Cardiac fibroblast (primary cell): ENCODE measurements at places on chromosomes 16 and 17.

- DNase-seq: no peak
These were observed 180.8 kb downstream of the RBFOX1 start for GRCh38 chr16:7513429-7513828.

GRCh38 chr16:804193-805048 is 3.9 kb upstream of the GNG13 start:
- no peak for DNase-seq

- no peak for DNase-seq
These were observed 540.0 kb upstream of the SALL1 start for GRCh38 chr16:51691109-51691508.

DNA sequence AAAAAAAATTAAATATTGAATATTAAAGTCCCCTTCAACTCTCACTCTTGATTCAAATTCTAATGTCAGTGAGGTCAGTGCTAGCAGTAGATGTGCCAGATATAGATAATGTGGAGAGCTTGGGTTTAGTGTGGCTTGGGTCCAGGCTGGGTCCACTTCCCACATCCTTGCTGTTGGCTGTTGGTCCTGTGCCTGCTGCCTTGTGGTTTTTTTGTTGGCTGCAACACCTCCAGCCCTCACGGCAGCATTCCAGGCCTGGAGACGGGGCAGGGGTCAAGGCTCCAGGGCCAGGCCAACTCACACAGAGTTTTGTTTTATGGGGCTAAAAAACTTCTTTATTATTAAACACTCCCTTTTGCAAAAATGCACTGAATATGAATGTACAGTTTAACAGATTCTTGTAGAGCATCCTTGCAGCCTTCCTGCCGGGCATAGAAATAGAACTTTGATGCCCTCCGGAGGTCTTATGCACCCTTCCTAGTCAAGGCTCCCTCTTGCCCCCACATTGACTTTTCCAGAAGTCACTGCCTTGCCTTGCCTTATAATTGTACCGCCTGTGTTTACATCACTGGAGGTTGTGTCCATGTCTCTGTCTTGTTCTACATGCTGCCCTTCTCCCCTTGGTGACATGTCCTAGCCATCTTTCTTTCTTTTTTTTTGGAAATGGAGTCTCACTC is 25.5 kb upstream of the MYO15B start:
- DNase-seq: no peak

DNA sequence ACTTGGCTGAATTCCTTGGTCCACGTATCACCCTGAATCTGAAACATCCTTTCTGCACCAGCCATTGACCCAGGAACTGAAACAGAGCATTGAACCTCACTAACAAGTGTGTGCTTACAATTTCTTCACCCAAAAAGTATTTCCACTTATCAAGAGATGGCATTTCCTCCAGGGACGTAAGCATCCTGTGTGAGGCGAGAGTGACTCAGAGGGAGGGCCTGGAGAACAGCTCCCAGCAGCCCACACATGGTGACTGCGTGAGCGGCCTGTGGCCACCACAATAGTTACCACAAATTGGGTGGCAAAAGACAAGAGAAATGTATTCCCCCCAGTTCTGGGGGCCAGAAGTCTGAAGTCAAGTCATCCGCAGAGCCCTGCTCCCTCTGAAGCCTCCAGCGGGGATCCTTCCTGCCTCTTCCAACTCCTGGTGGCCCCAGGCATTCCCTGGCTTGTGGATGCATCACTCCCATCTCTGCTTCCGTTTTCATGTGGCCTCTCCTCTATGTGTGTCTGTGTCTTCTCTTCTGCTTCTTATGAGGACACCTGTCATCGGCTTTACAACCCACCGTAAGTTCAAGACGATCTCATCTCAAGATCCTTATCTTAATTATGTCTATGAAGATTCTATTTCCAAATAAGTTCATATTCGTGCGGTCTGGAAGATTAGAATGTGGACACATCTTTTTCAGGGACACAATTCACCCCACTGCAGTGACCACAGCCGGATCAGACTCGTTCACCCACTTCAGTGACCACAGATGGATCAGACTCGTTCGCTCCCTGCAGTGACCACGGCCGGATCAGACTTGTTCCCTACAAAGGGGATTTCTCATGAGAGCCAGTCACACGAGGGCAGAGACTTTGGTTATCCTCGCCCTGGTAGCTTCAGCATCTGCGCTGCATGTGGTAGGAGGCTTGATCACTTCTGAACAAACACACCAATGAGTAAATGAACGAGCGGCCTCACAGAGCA is 122.6 kb upstream of the FOXF1 start:
- peak; percentile 97 for DNase-seq
